ENCODE measurements at places on chromosomes 4 and X.

DNA sequence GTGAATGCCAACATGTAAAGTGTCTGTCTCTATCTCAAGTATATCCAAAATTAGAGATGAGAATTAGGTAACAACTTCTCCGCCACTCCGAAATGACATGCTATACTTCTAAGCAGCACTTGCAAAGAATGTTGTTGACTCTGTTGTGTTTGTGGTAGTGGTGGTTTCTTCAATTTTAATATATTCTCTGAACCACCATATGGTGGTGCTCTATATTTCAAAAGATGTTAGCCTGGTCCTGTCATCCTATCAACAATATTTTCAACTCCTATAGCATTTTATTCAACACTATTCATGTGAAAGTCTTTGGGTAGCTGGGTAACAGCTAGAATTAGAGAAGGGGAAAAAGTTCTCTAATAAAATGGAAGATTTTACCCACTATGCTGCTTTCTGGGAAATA lies 1622.8 kb upstream of the IGFBP7 start:
- no peaks in the 10 kb centered on the region for H3K36me3 ChIP-seq
- no peaks in the 10 kb centered on the region for H3K27me3 ChIP-seq
- no peak for DNase-seq
- no peak overlapping the region for H3K27ac ChIP-seq

GRCh38 chr4:184932343-184932742 lies 85.9 kb upstream of the HELT start:
- peaks cover 6% of the 10 kb centered on the region for H3K27me3 ChIP-seq
- no peaks in the 10 kb centered on the region for H3K36me3 ChIP-seq
- no peak overlapping the region for H3K4me3 ChIP-seq

GRCh38 chr4:3792813-3793212 lies 26.6 kb downstream of the ADRA2C start:
- no peak overlapping the region for H3K27ac ChIP-seq
- H3K27me3 ChIP-seq: peaks cover 26% of the 10 kb centered on the region
- DNase-seq: no peak
- H3K36me3 ChIP-seq: no peaks in the 10 kb centered on the region

DNA sequence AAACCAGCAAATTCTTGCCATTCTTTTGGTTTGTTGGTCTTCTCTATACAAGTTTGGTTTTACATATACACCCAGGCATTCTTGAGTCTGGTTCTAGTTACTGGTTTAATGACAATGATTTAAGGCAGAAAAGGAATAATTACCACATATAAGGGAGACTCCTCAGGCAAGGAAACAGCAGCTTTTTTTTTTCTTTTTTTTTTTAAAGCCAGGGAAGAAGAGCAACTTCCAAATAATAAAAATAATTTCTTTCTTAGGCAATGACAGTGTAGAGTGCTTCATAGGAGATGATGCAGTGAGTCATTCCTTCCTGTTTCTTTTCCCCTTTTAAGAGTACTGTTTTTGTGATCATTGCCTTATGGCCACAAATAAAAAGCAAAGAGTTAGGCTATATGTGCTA lies 289.7 kb downstream of the DKK2 start:
- no peaks in the 10 kb centered on the region for H3K4me1 ChIP-seq
- no peak overlapping the region for H3K27ac ChIP-seq
- no peak for DNase-seq

GRCh38 chr4:89556601-89557305 lies 249.2 kb upstream of the GPRIN3 start:
- H3K27me3 ChIP-seq: no peaks in the 10 kb centered on the region
- no peak overlapping the region for H3K27ac ChIP-seq
- no peak for DNase-seq
- H3K36me3 ChIP-seq: no peaks in the 10 kb centered on the region
- H3K4me1 ChIP-seq: no peaks in the 10 kb centered on the region
- no peak overlapping the region for H3K4me3 ChIP-seq

DNA sequence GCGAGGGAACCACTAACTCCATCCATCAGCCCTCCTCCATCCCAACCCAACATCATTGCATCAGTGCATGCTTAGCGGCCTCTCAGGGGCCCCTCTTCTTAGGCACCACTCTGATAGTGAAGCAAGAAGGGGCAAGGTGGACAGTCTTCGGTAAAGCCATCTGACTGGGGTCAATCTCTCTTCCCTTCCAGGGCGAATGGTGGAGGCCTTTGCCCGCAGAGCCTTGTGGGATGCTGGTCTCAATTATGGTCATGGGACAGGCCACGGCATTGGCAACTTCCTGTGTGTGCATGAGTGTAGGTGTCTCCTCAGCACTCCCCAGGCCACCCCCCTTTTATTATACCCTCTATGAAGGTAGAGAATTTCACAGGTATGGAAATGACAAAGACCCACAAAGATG lies 18.8 kb upstream of the SASH3 start:
- H3K27ac ChIP-seq: no peak overlapping the region
- no peaks in the 10 kb centered on the region for H3K27me3 ChIP-seq
- no peak for DNase-seq
- no peaks in the 10 kb centered on the region for H3K4me1 ChIP-seq
- no peaks in the 10 kb centered on the region for H3K36me3 ChIP-seq

All from sigmoid colon (tissue), 7 donors.